Kidney (tissue), 22 donors: ENCODE measurements at places on chromosomes 7 and 10. TPM values are rescaled to one million over a fixed set of nuclear protein-coding genes. Genes with fewer than 3 reads are reported as not detected.

- no peak for DNase-seq
These were observed 8.2 kb upstream of the MTPAP start for GRCh38 chr10:30357075-30357801.

DNA sequence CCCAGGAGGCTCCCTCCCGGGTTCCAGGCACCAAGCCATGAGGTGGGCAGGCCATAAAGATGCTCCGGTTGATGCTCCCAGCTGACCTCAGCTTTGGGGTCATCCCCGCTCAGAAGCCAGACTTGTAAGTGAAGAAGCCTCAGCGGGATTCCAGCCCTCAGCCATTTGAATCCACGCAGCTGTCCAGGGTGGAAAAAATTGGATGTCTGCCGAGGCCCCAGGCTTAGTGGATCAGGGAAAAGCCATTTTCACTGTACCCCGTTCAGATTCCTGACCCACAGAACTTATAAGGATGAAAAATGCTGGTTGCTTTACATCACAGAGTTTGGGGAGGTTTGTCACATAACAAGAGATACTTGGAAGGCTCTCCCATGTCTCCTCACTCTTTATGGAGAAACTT lies 49.2 kb upstream of the CPN1 start:
- peak; percentile 24 for DNase-seq

GRCh38 chr7:43313628-43314378 lies 201.4 kb downstream of the HECW1 start:
- DNase-seq = no peak

- no peak for DNase-seq
These were observed 8.4 kb downstream of the PROSER2 start for GRCh38 chr10:11831520-11831951.

DNA sequence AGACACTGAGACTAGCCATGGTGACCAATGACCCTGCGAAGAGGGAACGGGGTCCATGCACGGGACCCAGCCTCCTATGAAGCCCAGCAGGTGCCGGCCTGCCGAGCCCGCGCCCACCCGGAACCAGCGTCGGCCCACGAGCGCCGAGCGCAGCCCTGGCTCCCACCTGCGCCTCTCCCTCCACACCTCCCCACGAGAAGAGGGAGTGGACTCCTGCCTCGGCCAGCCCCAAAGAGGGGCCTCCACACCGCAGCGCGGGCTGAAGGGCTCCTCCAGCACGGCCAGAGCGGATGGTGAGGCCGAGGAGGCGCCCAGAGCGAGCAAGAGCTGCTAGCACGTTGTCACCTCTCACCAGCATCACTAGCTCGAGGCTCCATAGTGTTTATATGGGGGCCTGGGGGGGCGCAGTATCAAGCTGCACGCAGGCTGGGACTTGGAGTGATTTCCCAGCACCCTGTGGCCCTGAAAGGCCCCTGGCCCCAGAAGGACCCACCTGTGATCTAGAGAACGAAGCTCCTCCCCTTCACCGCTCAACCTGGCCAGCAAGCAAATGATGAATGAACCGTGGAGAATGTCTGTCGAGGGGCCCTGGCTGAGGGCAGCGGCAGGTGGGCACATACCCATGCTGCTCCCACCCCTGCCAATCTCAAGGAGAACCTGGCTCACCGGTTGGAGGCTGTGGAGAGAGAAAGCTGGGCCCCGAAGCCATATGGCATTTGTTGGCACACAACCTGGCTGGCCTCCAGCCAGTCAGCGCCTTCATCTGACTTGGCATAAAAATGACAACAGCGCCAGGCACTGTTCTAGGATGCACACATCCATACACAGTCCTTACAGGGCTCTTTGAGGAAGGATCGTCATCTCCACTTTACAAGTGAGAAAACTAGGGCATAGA lies 30.7 kb downstream of the GHRHR start:
- no peak for DNase-seq

WIPF3 gene
- 3.8 TPM for polyA plus RNA-seq

- no peak for DNase-seq
These were observed 26.9 kb upstream of the FIGNL1 start for GRCh38 chr7:50476953-50477625.

- DNase-seq = no peak
These were observed 151.0 kb downstream of the PLPP4 start for GRCh38 chr10:120607710-120608703.

SFMBT2 gene
- polyA plus RNA-seq = 1.2 TPM

TEX47 gene
- polyA plus RNA-seq = not detected

DNA sequence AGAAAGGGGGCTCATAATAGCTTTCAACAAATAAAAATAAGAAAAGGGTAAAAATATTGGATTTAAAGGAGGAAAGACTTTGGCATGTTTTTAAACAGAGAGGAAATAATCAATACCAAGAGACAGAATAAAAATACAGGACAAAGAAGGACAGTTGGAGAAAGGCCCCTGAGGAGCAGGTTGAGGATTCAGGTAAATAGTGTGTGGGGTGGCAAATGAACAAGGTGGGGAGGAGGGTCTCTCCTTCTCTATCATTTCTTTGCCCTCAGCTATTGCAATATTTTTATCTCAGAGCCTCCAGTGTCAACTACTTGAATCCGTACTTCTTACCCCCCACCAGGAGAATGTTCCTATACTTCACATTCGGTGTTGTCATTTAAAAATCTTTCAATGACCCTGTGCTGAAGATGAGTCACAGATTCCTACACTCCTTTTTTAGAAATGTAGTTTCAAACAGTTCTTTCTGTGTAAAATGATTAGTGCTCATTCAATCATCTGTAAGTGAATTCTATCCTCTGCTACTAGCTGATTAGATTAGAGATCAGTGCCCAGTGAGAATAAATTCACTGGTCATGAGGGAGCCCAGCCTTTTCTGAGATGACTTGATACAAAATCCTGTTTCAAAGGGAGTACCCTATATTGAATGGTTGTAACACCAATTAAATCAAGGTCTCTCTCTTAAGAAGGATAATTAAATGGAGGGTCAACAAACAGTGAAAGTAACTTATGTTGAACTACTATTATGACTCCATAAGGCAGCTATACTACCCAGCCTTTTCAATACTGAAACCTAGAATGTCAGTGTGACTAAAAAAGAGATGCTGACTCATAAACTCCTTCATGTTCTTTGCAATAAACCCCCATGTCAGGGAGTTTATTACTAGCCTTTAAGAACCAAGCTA lies 50.4 kb upstream of the WNT16 start:
- no peak for DNase-seq

GRCh38 chr10:133249094-133249780 lies 11.6 kb downstream of the VENTX start:
- DNase-seq = no peak

GRCh38 chr7:39353615-39354376 lies 212.4 kb upstream of the YAE1 start:
- peak; percentile 94 for DNase-seq

GRCh38 chr10:30151581-30152389 lies 92.4 kb upstream of the JCAD start:
- no peak for DNase-seq

GRCh38 chr7:7156663-7157062 lies 25.7 kb upstream of the C1GALT1 start:
- DNase-seq = no peak

DNA sequence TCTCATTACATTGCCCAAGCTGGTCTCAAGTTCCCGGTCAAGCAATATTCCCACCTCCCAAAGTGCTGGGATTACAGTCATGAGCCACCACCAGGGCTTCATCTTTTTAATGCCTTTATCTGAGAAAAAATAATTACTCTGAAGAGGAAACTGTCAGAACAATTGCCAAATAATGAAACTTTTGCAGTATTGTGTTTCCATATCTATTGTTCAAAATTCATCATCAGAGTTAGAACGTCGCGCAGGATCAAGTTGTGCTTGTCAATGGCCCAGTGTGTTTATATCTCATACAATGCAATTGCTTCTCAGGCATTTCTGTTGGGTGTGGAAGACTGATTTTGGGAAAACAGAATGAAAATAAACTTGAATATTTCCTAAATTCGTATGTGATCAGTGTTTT lies 143.1 kb downstream of the ARID5B start:
- no peak for DNase-seq

DNA sequence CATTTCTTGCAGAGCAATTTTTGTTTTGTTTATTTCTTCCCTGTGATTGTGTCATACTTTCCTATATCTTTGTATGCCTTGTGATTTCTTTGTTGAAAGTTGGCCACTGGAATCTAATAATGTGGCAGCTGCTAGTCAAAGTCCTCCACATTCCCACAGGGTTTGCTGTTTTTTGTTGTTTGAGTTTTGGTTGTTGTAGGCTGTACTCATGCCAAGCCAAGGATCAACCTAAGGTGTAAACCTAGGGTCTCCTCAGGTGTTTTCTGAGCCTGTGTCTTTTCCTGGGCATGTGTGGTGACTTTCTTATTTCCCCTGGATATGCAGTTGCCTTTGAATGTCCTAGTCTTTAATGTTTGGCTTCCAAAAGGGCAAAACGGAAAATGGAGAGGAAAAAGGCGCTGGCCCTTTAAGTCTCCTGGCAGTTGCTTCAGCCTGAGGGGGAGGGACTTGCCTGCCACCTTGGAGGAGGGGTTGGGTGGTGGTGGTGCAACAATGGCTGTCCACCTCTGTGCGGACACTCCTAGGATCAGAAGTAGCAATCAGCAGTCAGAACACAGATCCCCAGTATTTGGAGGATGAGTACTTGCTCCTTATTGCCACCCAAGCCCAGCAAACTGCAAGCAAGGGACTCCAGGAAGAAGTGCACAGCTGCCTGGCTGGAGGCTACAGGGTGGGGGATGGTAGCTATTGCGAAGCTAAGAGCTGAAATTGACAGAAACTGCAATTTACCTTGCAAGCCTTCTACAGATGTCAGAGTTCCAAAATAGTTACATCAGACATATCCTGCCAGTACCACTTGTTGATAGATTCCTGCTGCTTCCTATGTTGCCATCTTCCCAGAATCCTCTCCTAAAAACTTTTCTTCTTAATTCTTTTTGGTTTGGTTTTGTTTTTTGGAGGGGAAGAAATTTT lies 5.6 kb upstream of the ZNF518A start:
- peak; percentile 62 for DNase-seq

DNA sequence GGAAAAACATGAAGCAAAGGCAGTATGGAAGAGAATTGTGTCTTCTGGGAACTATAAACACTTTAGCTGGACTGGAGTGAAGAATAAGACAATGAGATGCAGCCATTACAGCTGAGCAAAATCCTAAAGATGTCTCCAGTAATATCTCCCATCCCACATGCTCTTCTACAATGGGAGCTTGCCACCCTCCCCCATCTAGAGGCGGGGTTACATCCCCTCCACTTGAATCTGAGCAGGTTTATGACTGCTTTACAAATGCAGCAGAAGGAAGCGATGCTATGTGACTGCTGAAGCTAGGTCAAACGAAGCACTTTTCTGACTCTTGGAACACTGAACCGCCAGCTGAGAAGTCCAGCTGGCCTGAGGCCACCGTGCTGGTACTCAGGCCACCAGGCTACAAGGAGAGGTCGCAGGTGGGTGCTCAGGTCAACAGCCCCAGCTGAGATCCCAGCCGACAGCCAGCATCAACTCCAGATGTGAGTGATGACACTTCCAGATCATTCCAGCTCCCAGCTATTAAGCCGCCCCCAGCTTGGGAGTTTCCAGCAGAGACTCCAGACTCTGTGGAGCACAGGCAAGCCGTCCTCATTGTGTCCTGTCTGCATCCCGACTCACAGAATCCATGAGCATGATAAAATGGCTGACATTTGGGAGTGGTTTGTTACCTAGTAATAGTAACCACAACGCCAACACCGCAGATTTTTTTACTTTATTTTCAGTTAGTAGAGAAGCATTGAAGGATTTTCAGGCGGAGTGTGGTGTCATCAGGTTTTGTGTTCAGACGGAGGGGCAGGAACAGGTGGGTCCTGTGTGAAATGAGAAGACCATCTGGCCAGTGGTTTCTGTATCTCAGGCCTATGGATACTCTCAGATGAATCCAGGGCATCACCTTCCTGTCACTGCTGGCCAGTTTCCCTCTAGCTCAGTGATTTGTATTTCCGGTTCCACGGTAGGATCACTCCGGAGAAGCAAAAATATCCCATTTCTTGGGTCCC lies 89.3 kb downstream of the NPY start:
- no peak for DNase-seq

CLCN1 gene
- polyA plus RNA-seq = not detected

CPSF4 gene
- 24.2 TPM for polyA plus RNA-seq
